ENCODE measurements at places on chromosomes 16 and 17.

GRCh38 chr17:61284174-61284573, 115.5 kb upstream of the TBX2 start:
- DNase-seq, result no peak

DNA sequence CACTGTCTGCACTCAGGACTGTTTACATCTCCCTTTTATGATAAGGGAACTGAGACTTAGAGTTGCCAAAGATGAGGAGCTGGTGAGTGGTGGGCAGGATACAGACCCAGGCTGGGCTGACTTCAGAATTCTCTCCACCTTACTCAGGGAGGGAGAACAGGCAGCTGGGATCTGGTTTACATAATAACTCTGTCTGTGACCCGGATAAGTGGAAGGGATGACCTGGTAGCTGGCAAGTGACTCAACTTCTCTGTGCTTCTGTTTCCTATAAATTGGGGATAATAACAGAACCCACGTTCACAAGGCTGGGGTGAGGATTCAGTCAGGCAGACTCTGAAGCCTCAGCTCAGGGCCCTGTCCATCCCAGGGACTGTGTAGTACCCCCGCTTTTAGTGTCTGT, 2.6 kb downstream of the SNX20 start:
- no peak for DNase-seq

- no peak for DNase-seq
Observed at GRCh38 chr16:85480727-85481101, 132.4 kb upstream of the GSE1 start.

- no peak for DNase-seq
Observed at GRCh38 chr17:83132251-83133081, 53.1 kb downstream of the METRNL start.

- DNase-seq, result peak; percentile 40
Observed at GRCh38 chr17:2239882-2240430, 63.6 kb downstream of the SMG6 start.

DNA sequence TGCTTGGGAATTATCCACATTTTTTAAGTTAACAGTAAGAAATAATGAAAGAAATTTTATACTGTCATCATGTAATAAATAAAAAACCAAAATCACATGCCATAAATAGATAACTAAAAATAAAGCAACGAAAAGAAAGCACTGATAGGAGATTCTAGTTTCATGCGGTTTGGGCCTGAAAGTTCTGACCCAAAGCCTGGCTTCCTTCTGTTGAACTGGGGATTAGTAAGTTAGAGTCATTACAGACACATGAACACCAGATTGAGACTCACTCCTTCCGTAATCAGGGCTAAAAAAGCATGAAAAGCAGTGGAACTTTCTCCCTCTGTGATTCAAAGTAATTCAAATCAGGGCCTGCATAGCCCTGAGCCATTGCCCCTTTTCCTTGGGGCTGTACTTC, 13.2 kb upstream of the SLC6A2 start:
- DNase-seq, result no peak

GRCh38 chr17:67632141-67632540, 85.6 kb upstream of the NOL11 start:
- DNase-seq, result no peak

DNA sequence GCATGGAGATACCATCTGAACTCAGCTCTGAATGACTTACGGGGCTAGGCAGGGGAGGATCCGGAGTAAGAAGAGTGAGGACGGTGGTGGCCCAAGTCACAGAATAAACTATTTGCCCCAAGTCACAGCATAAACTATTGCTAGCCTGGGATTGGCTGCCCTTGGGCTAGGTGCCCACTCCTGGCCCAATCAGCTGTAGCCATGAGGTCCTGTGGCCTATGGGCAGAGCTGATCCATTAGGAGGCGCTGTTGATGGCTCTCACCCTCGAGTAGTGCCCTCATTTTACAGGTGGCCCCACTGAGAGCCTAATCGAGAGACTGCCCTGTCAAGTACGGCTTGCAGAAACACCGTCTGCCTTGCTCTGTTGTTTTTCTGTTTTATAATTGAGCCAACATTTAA, 62.3 kb upstream of the ZNF423 start:
- DNase-seq, result no peak

GRCh38 chr16:24009098-24009497, 173.3 kb downstream of the PRKCB start:
- DNase-seq, result no peak

GRCh38 chr17:67574658-67575293, 143.0 kb upstream of the NOL11 start:
- no peak for DNase-seq

DNA sequence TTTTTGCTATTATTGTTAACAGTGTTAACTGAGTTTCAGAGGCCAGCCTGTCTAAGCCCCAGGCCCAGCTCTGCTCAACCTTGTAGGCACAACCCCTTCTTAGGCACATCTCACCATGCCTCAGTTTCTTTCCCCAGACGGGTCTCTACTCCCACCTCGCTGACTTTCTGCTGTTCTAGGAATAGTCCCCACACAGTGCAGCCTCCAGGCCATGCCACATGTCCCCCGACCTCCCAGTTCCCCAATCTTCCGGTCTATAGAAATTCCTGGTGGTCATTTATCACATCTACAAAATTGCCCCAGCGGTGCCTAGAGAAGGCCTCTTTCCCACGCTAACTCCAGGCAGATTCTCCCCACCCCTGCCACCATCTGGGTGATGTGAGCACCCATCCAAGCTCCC, 34.8 kb downstream of the ADGRG5 start:
- DNase-seq, result no peak

DNA sequence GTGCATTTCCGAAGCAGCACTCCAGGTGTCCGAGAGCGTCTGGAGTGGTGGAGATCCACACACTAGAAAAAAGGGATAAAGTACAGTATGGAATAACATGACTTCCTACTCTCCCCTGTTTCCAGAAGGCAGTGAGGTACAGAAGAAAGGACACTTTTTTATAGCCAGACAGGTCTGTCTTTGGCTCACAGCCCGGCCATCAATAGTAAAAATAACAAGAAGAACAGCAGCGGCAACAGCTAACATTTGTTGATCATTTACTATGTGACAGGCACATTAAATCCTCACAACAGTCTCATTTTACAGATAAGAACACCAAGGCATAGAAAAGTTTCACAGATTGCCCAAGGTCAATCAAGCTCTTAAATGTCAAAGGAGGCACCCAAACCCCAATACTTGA, 16.2 kb downstream of the DYNLRB2 start:
- DNase-seq, result no peak

- DNase-seq, result no peak
Observed at GRCh38 chr17:71900621-71901229, 220.1 kb upstream of the SOX9 start.

DNA sequence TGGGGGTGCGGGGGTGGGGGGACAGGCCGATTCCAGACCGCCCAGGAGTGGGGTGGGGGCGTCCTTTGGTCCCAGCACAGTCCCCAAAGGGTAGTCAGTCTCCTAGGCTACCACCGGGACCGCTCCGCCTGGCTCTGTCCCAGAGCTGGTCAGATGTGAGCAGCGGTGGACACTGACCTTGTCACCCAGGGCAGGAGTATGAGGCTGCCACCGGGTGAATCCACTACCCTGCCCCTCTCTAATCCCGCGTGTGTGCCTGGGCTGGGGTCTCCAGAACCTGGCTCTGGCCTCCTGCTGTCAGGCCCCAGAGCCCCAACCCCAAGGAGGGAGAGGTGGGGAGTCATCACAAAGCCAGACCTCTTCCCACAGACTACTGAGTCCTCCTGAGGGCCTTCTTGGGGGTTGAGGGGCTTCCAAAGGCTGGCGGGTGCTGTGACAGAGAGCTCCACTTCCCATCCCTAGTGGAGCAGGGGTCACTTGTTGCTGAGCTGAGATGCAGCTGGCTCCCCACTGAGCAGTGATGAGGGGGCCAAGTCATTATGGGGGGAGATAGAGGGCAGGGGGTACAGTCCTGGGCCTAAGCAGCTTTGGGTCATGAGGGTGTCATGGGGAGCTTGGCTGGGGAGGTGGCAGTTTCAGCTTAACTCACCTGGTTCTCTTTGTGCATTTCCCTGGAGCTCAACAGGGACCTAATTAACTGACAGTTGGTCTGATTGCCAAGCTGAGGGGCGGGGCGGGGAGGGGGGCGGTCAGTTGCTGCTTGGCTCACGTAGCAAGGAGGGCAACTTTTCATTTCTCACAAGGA, 1.2 kb downstream of the PPP1R1B start:
- peak; percentile 73 for DNase-seq

DNA sequence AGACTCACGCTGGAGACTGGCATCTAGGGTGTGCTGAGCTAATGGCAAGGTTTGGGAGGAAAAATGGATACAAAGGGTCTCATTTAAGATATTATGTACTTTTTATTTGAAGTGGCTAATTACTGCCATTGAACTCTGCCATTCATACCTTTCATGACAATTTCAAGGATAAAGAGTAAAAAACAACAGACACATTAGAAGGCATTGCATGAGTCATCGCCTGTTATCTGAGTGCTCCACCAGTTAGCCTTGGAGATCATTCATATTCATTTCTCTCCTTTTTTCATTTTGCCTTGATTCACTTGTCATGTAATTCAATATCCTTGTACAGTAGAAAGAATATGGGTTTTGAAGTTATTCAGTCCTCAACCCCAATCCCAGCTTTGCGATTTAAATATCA, 109.5 kb downstream of the CDH8 start:
- DNase-seq, result no peak

GRCh38 chr17:19292377-19292711, 55.2 kb downstream of the EPN2 start:
- DNase-seq, result no peak

- no peak for DNase-seq
Observed at GRCh38 chr17:68505951-68506350, 6.3 kb upstream of the PRKAR1A start.

DNA sequence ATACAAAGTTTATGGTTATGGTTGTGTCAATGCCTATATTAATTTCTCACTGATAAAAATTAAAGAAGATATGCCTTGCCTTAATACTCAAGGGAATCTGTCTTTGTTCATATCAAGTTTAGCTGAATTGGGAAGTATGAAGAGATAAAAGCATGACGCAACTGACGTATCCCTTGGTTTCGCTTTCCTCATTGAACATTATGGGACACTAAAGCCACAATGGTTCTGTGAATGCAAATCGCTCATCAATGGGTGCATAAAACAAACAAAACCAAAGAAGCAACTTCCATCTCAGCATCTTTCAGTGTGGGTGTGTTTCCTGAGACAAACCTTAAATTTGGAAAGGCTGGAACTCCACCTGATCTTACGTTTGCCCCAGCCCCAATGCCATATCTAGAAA, 108.2 kb downstream of the NPIPB5 start:
- no peak for DNase-seq

DNA sequence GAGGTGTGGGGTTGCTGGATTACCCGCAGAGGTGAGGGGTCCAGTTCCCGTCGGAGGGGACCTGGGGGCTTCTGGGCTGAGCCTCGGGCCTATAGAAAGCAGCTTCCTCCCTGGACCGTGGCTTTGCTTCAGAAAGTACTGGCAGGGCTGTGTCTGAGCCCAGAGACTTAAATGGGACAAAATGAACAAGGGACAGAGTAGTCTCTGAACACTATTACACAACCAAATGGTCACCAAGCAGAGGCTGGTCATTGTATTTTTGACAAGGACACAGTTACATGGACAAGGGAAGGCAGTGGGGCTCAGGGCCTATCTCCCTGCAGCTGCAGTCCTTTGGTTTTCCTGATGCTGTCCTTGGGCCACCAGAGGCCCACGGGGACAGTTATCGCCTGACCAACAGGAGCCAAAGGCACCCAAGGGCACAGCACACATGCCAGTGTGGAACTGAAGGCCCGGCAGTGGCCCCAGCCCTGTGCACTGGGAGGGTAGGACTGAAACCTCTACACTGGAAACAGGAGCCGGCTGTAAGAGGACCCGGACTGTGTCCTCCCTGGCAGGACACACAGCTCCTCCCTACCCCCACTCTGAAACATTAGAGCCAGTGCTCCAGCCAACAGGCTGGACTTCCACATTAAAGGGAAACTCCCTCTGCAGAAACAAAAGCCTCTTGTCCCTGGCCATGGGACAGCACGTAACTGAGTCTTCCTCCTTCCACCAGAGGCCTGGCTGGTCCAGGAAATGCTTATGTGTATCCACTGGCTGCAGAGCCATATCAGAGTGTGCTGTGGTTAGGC, 26.0 kb upstream of the ERN1 start:
- peak; percentile 55 for DNase-seq

DNA sequence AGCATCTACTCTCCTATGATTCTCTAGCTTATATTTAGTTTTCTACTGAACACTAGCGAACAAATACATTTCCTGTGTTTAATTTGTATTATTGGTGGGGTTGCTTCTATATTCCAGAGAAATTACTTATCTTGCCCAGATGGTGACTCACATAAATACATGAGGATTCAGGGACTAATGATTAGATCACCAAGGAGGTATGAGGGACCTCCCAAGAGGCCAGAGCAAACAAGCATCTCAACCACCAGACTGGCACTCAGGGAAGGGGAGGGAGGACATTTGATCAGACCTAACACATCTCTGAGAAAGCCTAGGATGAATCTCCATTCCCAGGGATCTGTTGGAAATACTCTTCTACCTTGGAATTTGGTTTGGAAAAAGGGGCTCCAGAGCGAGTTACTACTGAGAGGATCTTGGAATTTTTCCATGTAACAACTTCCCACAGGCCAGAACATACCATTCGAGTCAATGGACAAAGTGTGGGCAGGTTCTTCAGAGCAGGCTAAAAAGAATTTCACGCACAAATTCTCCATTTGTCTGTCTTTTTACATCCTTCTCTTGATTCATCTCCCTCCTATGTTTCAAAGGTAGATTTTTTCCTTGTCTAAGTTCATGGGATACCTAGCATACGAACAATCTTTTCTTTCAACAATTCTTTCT, 262.6 kb upstream of the MYOCD start:
- DNase-seq, result no peak

GRCh38 chr16:19805459-19806162, 79.0 kb downstream of the GPRC5B start:
- no peak for DNase-seq

DNA sequence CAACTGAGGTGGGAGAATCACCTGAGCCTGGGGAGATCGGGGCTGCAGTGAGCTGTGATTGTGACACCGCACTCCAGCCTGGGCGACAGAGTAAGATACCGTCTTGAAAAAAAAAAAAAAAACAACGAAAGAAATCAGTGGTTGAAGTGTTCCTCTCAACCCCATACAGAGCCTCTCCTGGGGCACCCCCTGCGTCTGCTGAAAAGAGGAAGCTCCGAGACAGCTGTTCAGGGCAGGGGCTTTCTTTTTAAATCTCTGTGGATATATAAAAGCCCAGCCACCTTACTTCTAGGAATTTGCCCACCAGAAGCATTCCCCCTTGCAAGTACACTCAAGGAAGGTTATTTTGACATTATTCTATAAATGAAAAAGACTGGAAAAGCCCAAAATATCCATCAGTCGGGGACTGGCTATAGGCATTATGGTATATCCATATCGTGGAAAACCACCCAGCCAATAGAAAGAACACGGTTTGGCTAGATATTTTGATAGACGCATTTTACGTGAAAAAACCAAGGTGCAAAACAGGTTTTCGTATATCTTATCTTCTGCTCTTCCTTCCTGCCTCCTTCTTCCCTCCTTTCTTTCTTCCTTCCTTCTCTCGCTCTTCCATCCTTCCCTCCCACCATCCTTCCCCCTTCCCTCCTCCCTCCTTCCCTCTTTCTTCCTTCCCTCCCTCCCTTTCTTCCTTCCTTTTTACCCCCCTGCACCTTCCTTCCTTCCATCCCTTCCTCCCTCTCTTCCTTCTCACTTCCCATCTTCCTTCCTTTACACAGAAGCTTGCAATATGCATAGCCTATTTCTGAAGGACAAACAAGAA, 9.2 kb upstream of the CCL22 start:
- no peak for DNase-seq
